Stimulated activated CD8-positive, alpha-beta memory T cell treated with anti-CD3 and anti-CD28 coated beads, Interleukin-4, amount 100 ng/mL, for 4 hours (primary cell): ENCODE measurements at places on chromosomes 7 and 10.

DNA sequence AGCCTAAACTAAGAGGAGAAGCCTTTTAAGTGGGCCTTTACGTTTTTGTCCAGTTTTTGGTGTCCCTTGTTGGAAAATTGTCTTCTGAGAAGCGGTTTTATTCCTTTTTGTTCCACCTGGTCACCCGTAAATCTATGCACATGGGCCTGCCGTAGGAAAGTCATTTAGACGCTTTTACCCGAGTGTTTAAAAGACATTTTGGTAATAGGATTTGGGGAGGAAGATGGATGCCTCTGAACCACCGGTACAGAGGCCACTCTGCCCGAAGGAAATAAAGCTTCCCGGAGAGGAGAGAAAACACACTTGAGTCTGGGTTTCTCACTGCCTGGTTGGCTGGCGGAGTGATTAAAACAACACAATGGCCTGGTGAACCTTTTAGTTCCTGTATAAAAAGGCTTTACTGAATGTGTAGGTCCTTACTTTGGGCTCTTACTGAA lies 760 bp downstream of the THNSL1 start:
- no peak for DNase-seq

DNA sequence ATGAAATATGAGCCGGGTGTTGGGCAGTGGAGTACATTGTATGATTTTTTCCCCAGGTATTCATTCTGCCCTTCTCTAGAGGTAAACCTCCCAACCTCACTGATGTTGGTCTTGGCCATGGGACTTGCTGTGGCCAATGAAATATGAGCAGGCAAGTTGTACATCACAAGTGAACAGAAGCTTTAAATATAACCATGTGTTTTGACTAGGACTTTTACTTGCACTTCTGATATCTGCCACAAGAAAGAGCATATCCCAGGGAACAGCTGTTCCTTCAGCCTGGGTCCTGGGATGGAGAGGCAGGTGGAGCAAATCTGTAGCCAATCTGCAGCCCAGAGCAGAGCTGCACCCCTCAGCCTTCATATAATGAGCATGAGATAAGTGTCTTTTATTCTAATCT lies 109.8 kb upstream of the PALS2 start:
- DNase-seq: no peak

DNA sequence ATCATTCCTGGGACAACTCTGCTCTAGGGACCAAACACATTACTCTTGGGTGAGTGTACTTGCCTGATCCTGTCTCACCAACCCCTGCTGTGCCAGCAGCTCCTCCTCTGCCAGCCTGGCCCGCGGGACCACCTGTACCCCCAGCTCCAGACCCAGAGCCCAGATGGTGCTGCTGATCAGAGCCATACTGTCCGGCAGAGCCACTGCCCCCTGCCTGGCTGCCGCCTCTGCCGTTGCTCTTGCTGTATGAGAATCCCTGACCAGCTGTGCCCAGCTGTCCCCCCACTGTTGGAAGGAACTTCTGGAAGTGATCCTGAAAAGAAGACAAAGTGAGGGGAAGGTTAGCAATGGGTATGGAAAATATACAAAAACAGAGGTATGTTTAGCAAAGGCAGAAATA lies 6.9 kb downstream of the MYOZ1 start:
- no peak for DNase-seq

- no peak for DNase-seq
These were observed 2.0 kb downstream of the ZNF503 start for GRCh38 chr10:75399461-75400162.

GRCh38 chr7:63080831-63081230 lies 917.8 kb upstream of the ZNF722 start:
- DNase-seq: no peak

DNA sequence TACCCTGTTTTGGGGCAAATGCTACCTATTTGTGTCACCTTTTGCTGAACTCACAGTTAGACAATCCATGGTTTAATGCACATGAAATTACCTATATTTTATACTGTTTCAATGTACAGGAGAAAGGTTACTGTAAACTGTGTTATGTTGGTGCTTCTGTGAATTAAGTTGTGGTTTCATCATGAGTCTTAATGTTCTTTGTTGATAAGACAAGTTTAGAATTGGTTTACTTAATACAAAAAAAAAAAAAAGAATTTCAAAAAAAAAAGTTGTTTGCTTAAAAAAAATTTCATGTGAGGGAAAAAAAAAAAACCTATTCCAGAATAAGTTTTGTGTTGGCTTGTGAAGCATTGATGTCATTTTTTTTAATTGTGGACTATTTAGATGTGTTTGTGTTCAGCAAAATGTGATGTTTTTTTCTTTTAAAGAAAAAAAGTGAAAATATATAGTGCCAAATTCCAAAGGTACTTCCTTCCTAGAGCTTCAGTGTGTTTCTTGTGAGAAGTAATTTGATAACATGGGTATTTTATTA lies 280.3 kb downstream of the USP6NL start:
- DNase-seq: no peak

- no peak for DNase-seq
These were observed 40.7 kb upstream of the CBLL1 start for GRCh38 chr7:107703219-107703618.

DNA sequence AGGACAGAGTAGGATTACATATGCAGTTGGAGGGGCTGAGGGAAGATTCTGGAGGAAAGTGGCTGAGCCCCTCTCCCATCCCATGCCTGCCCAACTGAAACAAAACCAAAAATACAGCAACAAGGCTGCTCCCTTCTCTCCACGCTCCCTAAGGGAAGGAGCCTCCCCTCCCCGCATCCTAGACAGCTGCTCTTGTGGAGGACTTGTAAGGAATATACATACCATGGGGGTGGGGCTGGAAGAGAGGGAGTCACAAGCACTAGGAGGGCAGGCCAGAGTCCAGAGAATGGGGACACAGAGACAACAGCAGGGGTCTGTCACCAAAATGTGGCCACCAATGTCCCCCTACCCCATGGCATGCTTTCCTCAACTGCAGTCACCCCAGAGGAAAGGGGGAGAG lies 13.2 kb downstream of the LDB1 start:
- no peak for DNase-seq

- DNase-seq: no peak
These were observed 127.9 kb upstream of the PRSS58 start for GRCh38 chr7:142385491-142386340.

DNA sequence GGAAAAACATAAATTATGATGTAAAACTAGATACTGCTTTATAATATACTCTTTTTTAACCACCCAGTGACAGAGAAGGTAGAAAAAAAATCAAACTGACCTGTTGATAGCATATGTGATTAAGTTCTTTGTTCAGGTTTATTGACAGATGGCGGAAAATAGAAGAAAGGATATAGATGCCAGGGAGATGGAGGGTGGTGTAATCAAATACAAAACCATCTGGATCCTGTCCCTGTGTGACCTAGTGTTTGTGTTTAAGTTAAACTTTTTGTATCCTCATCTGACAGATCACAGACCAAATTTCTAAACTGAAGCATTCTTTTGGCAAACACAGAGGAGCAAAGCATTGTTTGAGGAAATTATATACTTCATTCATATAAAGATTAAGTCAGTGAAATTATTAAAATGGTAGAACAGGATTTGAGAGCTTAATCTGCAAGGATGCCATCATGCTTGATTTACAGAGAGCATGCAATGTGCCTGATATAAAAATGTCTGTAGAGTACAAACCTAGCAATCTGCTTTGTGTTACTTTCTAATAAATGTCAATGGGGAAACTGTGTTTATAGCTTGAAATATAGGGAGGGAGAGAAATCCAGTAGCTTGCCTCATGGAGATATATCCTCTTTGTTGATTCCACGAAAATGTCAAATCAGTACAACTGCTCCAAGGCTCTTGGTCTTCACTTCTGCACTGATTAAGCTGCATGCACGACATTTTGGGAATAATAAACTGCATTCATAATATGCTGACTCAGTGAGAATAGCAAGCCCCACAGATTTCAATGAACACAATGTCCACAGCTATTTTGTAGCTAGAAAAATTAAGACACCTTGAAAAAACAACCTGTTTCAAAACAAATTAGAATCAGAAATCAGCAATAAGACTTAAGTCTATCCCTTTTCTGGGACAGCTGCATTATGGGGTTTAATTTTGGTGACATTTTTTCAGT lies 39.0 kb downstream of the SEM1 start:
- no peak for DNase-seq

GRCh38 chr7:112080441-112080840 lies 125.8 kb downstream of the DOCK4 start:
- no peak for DNase-seq

DNA sequence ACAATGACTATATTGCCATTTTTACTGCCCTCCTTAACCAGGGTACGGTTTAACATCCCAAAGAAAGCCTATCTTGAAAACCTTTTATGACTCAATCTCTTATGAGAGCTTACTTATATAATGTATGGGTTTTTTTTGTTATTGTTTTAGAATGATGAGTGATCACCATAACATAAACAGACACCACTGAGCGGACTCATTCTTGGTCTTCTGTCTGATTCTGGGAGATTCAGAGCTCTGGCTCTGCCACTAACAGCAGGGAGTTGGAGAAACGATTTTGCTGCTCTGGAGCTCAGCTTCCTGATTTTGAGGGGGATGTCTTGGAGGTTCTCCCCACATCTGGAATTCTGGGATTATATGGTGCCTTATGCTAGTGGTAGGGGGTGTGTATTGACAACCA lies 244.1 kb downstream of the FRMD4A start:
- no peak for DNase-seq

- DNase-seq: no peak
These were observed 136.4 kb upstream of the SH2B2 start for GRCh38 chr7:102150266-102150665.

DNA sequence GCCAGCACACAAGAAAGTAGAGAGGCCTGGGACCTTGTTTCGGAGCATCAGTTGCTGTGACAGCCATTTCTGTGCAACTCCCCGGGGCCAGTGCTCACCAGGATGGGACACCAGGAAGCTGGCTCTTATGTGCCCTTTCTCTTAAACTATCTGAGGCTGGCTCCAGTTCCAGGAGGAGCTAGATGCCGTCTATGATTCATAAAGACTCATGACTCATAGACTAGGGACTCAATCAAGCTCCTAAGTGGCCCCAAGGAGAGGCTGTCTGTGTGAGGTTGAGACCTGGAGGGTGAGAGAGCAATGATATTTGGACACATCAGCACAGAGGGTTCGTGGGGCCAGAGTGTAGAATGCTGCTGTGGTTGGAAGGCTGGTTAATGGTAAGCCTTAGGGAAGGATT lies 580.1 kb downstream of the CCSER2 start:
- no peak for DNase-seq

GRCh38 chr7:44639671-44640321 lies 33.4 kb downstream of the OGDH start:
- DNase-seq: no peak

- DNase-seq: no peak
These were observed 51.4 kb downstream of the FBXW4 start for GRCh38 chr10:101643546-101643945.

- no peak for DNase-seq
These were observed 31.7 kb downstream of the PSPH start for GRCh38 chr7:56019501-56019900.

- DNase-seq: no peak
These were observed 17.5 kb downstream of the NUDT1 start for GRCh38 chr7:2259480-2259879.

- DNase-seq: no peak
These were observed 989 bp downstream of the ERLIN1 start for GRCh38 chr10:100184840-100185239.

GRCh38 chr7:151175793-151176311 lies 8.4 kb upstream of the GBX1 start:
- no peak for DNase-seq

DNA sequence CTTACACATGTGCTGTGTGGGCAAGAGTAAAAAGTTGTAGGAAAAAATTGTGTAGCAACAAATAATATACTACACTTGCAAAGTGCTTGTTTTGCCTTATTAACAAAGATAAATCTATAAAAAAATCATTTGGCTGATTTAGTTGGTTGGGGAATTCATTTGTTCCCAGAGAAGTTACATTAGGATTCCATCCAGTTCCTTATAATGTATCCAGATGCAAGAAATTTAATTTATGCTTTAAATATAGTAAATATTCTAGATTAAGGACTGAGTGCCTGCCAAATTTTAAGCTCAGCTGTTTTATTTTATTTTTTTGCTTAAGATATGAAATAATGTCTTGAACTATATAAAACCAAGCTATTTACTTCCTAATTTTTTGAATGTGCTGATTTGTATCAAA lies 1169.9 kb downstream of the NXPH1 start:
- no peak for DNase-seq

GRCh38 chr7:96546426-96546825 lies 163.2 kb downstream of the SEM1 start:
- DNase-seq: no peak
